Left renal cortex interstitium (tissue), 4 donors: ENCODE measurements at places on chromosomes 5 and 9. TPM values are rescaled to one million over a fixed set of nuclear protein-coding genes. Genes with fewer than 3 reads are reported as not detected.

GRCh38 chr5:74242516-74242915 is 398.0 kb downstream of the ENC1 start:
- no peak for DNase-seq

DNA sequence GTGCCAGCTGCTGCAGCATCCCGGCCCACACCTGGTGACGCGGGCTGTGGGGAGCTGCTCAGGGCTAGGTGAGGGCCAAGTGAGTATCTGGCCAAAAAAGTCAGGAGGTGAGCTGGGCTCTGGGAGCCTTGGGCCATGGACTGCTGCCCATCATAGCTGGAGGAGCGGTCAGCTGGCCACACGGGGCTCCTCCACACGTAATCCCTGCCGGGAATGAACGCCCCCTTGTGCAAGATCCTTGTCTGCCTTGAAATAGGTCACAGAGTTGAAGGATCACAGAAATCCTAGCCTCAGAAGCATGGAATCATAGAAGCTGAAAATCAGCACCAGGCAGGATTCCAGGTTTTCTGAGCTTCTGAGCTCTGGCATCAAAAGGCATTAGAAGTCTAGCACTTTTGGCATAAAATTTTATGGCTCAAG is 16.8 kb upstream of the COL27A1 start:
- DNase-seq = no peak

- DNase-seq = no peak
Observed at GRCh38 chr5:176736931-176737745, 73.2 kb upstream of the UNC5A start.

DNA sequence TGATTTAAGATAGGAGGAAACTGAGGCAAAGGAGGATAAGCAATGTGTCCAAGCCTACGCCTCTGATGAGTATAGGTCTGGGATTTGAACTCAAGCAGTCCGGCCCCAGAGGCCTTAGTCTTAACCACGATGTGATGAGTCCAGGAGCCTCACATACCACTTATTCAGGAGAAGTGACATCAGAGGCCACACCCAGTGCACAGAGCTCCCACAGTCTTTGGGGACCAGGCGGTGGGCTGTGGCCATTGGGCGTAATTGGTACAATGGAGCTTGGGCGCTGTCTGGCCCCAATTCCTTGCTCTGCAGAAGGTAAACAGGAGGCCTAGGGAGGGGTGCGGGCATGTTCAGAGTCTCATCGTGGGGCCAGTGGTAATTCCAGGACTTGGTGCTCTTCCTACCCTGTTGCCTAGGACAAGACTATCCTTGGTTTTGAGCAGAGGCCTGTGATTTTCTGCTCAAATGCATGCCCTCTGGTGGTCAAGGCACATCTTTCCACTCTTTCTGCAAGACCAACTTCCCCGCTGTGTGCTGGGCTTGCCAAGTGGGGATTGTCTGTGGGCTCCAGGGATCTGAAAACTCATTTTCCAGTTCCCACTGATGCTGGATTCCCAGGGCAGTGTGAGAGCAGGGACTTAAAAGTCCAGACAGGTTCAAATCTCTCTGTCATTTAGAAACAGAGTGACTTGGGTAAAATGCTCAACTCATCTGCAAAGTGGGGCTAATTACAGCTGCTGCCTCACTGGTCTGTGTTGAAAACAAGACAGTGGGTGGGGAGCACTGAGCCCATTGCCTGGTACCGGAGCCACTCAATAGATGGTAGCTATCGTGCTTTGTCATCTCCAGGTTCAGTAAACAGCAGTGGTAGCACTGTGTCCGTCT is 15.8 kb downstream of the NDST1 start:
- no peak for DNase-seq

DNA sequence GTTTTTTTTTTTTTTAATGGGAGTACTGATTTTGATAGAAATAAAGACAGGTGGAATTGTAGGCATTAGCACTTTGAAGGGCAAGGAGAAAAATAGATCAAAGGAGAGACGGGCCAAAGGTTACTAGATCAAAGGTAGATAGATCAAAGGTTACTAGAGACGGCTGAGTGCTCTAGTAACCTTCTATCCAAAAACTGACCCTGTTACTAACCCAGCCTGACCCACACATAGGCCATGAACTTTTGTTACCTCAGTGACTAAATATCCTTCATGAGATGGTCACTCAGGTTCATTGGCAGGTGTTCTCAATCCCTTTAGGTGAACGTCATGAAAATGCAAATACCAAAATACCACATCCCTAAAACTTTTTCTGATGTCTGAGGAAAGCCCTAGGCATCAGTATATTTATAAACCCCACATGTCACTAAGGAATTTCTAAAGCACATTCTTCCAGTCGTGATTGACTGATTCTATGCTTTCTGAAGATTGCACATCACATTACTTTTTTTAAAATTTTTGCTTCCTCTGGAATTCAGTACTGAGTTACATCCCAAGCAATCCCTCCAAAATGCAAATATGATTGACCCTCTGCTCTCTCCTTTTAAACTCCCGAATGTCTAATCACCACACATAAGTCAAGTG is 772.7 kb downstream of the BRINP1 start:
- DNase-seq = no peak

DNA sequence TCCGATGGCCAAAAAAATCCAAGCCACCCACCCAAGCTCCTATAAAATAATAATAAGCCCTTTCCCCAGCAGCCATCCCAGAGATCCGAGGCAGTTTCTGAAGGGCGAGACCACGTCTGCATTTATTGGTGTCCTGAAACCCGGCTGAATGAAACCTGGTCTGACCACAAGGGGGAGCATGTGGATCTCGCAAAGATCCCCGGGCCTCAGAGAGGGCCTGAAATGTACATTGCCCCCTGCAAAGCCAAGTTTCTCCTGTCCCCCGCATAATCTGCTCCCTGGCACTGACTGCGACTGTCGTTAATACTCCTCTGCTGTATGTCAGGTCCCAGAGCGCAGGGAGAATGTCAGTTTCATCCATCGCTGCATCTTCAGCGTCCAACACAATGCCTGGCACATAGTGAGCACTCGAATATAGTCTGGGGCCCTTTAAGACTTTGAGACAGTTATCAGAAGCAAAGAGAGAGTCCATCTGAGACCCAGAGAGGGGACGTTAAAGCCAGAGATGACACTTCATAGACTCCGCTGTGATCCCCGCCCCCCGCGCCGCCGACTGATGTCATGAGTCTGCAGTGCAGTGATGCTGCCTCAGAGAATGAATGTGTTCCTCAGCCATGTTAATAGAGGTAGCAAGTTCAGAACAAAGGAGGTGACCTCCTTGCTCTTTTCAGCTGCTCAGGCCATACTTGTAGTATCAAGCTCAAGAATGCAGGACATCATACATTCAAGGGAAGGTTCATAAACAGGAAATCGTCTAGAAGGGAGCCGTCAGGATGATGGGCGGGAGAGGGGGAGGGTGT is 74.5 kb upstream of the BARHL1 start:
- peak; percentile 69 for DNase-seq

DNA sequence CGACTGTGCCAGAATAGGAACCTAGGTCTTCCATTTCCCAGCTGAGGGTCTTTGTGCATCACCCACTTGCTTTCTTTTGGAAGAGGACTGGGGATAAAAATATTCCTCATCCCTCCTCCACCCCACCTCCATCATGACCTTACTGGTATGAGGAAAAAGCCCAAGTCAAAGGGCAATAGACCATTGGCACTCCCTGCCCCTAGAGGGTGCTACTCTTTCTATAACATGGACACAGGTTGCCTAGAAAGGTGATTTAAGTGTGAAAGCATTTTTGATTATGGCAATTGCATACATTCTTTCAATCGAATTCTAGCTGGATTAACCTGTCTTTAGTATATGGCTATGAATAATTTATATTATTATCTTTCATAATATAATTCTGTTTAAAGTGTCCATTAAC is 22.8 kb upstream of the ZNF618 start:
- no peak for DNase-seq

DNA sequence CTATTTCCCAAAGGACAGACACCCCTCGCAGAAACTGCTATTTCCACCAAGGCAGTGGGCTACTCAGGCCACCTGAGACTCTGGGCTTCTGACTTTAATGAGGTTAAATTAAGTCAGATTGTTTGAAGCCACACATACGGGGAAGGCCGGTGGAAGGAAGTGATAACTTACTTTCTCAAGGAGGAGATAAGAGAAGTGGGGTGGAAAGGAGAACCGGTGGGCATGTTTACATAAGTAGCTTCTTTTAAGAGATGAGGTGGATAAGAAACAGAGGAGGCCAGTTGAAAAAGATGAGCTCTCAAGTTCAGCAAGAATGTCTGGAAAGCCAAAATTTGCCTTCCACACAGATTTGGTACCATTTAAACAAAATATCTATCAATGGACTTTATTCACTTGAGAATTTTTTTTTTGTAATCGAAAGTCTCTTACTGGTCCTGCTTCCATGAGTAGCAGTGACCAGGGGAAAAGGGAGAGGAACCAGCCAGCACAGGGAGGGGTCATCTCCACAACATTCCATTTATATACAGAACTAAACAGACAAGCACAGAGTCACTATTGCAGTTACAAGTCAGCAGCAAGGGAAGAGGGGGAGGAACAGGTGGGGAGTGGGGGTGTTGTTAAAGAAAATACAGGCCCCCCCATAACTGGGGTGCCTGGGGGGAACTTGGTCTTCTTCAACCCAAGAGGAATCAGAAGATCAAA is 20.0 kb downstream of the CCDC125 start:
- no peak for DNase-seq

DNA sequence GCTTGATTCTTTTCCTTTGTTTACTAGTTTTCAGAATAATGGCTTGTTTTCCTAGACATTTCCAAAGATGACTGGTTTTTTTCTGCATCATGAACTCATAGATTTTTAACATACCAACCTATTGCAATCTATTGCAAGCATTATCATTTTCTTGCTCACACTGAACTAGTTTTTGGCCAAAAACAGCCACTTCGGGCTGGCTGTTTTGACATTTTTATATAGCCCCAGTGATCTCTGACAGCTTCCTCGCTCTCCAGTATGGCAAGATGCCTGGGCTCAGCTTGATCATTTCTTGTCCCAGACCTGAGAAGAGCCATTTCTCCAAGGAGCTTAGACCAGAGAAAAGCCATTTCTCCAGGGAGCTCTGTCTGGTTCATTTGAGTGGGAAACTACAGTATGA is 94.3 kb upstream of the MAMDC2 start:
- no peak for DNase-seq

DNA sequence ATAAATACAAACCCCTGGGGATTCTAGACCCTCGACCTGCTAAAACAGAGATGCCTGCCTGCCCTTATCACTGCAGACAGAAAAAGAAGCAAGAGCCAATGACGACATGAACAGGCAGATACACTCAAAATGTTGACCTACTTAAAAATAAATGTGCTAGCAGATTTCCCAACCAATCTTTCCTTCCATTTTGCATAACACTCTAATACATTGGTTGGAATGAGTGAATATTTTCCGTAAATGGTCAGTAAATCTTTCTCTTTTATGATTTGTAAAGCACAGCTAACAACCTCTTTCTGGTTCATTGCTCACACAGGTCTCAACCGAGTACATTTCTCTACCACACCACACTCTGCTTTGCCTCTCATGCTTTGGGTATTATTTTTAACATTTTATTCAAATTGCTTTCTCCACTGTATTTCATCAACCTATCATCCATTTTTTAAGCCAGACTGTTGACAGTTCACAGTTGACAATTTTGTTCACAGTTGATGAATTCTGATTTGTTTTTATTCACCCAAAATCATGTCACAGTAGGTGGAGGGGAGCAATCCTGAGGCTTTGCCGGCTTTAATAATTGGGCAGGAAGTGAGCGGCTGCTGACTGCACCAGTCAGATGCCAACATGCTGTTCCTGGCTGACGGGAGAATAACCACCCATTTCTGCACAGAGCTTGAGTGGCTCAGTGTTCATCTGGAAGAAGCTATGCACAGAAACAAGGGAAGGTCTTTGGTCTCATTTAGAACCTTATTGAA is 426.6 kb downstream of the SPOCK1 start:
- DNase-seq = no peak

- no peak for DNase-seq
Observed at GRCh38 chr9:88270413-88270812, 117.8 kb upstream of the SPIN1 start.

- no peak for DNase-seq
Observed at GRCh38 chr5:167614294-167615021, 677.0 kb upstream of the WWC1 start.

- no peak for DNase-seq
Observed at GRCh38 chr9:35951736-35952135, 6.2 kb downstream of the OR2S2 start.

GRCh38 chr5:96090215-96090614 is 128.6 kb upstream of the ELL2 start:
- DNase-seq = no peak

DNA sequence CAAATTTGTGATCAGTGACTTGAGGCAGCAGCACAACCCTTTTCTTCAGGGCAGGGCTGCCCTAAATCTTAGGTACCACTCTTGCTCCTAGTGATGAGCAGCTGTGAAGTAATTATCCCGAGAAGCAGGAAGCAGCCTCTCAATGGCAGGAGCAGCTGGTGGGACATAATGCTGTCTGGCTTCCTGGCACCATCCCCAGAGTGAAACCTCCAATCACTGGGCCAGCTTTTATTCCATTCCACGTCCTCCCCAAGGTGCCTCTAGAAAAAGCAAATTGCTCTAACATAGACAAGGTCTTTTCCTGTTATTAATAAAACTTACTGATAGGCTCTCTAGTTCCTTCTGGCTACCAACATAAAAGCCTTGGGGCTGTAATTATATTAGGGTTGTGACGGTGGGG is 154.0 kb downstream of the FRMD3 start:
- no peak for DNase-seq

- no peak for DNase-seq
Observed at GRCh38 chr5:32061236-32061635, 112.9 kb downstream of the GOLPH3 start.

DNA sequence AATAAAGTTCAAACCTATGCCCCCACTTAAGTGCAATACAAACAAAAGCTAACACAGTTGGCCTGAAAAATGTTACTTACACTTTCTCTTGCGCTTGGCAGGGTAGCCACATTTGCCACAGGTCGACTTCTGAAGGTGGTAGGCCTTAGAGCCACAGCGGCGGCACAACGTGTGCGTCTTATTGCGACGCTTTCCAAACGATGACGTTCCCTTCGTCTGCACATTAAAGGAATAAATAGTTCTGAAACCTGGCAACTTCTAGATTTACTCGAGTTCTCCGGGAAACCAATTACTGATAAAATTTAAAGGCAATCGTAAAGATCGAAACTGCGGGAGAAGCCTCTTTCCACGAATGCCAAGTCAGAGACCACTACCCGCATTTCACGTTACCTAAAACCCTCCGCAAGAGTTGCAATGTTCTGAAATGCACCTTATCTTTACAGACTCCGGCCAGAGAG is 602 bp downstream of the RPL37 start:
- peak; percentile 34 for DNase-seq

DNA sequence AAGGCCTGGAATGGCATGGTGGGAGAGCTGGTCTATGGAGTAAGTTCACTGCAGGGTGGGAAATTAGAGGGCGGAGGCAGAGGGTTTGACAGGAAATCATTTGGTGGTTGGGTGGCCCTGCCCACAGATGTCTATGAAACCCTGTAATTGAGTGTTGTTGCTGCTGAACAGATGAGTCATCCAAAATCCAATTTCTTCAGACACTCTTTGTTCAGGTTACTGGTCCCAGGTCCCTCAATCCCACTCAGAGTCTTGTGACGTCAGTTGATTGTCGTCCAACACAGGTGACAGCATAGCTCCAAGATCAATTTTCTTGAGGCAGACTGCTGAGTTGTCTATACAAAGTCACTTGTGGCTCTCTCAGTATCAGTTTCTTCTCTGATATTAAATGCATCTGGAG is 208.6 kb downstream of the GRIA1 start:
- DNase-seq = no peak

Gene MAP1B
- 12.0 TPM for polyA plus RNA-seq

Gene WNT8A
- polyA plus RNA-seq = 0.11 TPM

Gene PTPRD
- 97.8 TPM for polyA plus RNA-seq

Gene KIAA0825
- 4.3 TPM for polyA plus RNA-seq

Gene SIT1
- polyA plus RNA-seq = 0.14 TPM

Gene NOXA1
- polyA plus RNA-seq = 4.3 TPM

Gene TTC23L
- polyA plus RNA-seq = 4.5 TPM

Gene LRRC19
- 18.6 TPM for polyA plus RNA-seq

Gene SLCO6A1
- not detected for polyA plus RNA-seq
